ENCODE measurements at places on chromosomes 1 and 21. TPM values are rescaled to one million over a fixed set of nuclear protein-coding genes. Genes with fewer than 3 reads are reported as not detected.

The LDLRAD1 gene
- total RNA-seq = not detected

The SPAG17 gene
- total RNA-seq = 35.5 TPM

DNA sequence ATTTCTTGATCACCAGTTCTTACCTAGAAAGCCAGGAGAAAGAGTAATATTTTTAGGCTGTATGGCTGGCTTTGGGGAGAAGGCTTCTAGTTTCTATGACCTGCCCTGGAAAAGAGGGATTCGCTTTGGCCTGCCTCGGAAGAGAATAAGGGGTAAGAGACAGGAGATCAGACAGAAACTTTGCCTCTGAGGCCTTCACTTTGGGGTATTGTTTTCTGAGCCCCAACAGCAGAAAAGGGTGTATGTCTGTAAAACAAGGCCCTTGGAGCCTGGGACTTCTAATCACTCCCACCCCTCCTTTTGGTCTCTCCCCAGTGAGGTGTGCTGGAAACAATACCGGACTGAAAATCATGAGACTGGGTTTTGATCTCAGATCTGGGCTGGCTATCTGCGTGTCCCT, 5.1 kb downstream of the SLC45A3 start:
- peaks cover 33% of the 10 kb centered on the region for H3K4me1 ChIP-seq
- H3K27me3 ChIP-seq = peaks cover 8% of the 10 kb centered on the region
- H3K36me3 ChIP-seq = no peaks in the 10 kb centered on the region
- H3K4me3 ChIP-seq = no peak overlapping the region
- DNase-seq = no peak

The PCSK9 gene
- total RNA-seq = 1.5 TPM

- no peak overlapping the region for H3K4me3 ChIP-seq
- no peaks in the 10 kb centered on the region for H3K36me3 ChIP-seq
- H3K27ac ChIP-seq = no peak overlapping the region
- no peak for DNase-seq
- peaks cover 2% of the 10 kb centered on the region for H3K27me3 ChIP-seq
- H3K4me1 ChIP-seq = no peaks in the 10 kb centered on the region
Observed at GRCh38 chr1:17359031-17359430, 13.0 kb upstream of the PADI6 start.
